ENCODE measurements at places on chromosomes 2 and 18. TPM values are rescaled to one million over a fixed set of nuclear protein-coding genes. Genes with fewer than 3 reads are reported as not detected.
A peak's percentile ranks its signal among the peaks of the same experiment; 100 is the strongest.

- H3K27me3 ChIP-seq = no peaks in the 10 kb centered on the region
- no peak overlapping the region for H3K4me3 ChIP-seq
- H3K4me1 ChIP-seq = peaks cover 4% of the 10 kb centered on the region
- peaks cover 11% of the 10 kb centered on the region for H3K36me3 ChIP-seq
- no peak overlapping the region for H3K27ac ChIP-seq
These were observed 11.2 kb downstream of the NCK2 start for GRCh38 chr2:105755895-105756294.

DNA sequence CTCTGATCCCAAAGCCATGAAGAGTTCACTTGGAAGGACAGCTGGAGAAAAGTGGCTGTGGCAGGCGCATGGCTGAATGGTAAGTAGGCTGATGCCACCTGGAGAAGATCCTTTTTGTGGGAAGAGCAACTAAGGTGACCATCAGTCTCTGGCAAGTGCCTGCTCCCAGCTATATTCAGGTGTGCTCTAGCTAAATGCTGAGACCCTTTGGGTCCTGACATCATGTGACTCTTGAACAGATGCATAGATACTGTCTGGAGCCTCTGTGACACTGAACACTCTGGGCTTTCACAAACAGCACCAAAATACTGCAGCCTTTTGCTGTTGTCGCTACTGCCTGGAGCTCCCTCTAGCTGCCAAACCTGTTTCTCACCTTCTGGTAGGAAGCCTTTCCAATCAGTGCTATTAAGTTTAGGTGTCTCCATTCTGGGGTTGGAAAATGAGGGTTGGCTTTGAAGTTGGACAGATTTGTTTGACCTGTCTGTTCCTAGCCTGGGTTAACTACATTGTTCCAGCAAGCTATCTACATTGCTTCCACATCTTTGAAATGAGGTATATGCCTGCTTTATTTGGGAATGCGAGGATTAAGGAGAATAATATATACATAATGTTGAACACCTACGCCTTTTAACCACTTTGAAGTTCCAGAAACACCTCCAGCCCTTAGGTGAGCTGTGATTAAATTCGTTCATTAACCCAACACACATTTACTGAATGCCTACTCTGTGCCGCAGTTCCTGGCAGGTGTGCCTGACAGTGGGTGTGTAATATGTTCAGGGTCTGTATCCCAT lies 3.1 kb downstream of the EGR4 start:
- no peaks in the 10 kb centered on the region for H3K36me3 ChIP-seq
- no peak overlapping the region for H3K27ac ChIP-seq
- H3K27me3 ChIP-seq = peaks cover 98% of the 10 kb centered on the region

- no peak for DNase-seq
- H3K4me1 ChIP-seq = peaks cover 3% of the 10 kb centered on the region
- peak overlapping the region; percentile 13 for H3K27ac ChIP-seq
- H3K27me3 ChIP-seq = no peaks in the 10 kb centered on the region
- no peak overlapping the region for H3K4me3 ChIP-seq
These were observed 286.0 kb downstream of the ZEB2 start for GRCh38 chr2:144233733-144234541.

GRCh38 chr2:196224756-196225155 lies 53.4 kb upstream of the STK17B start:
- no peaks in the 10 kb centered on the region for H3K4me1 ChIP-seq
- no peak overlapping the region for H3K27ac ChIP-seq
- no peak for DNase-seq
- no peaks in the 10 kb centered on the region for H3K27me3 ChIP-seq
- no peaks in the 10 kb centered on the region for H3K36me3 ChIP-seq

- DNase-seq = no peak
- no peaks in the 10 kb centered on the region for H3K27me3 ChIP-seq
- no peaks in the 10 kb centered on the region for H3K4me1 ChIP-seq
- H3K27ac ChIP-seq = no peak overlapping the region
- H3K4me3 ChIP-seq = no peak overlapping the region
- no peaks in the 10 kb centered on the region for H3K36me3 ChIP-seq
These were observed 218.3 kb upstream of the RND3 start for GRCh38 chr2:150705767-150706166.

- DNase-seq = no peak
- peaks cover 7% of the 10 kb centered on the region for H3K4me1 ChIP-seq
- no peak overlapping the region for H3K4me3 ChIP-seq
- H3K36me3 ChIP-seq = no peaks in the 10 kb centered on the region
- no peak overlapping the region for H3K27ac ChIP-seq
- no peaks in the 10 kb centered on the region for H3K27me3 ChIP-seq
These were observed 17.1 kb downstream of the TSHZ1 start for GRCh38 chr18:75227535-75228296.

DNA sequence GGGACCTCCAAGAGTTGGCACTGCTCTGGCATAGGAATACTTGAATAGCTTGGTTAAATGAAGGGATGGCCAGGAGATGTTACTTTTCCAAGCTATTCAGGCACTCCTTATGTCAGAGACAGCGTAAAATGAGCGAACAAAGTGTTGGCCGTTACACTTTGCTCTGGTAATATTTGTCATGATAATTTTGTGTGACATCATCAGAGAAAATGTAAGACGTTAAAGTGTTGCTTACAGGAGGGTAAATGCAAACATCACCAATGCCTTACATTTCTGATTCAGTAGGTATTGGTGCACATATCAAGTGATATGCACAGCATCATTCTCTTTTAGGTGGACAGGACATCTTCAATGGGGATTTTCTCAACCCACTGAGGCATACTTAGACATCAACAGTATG lies 46.0 kb downstream of the PLEKHA3 start:
- no peaks in the 10 kb centered on the region for H3K27me3 ChIP-seq
- no peak for DNase-seq
- H3K27ac ChIP-seq = no peak overlapping the region
- no peaks in the 10 kb centered on the region for H3K4me1 ChIP-seq

DNA sequence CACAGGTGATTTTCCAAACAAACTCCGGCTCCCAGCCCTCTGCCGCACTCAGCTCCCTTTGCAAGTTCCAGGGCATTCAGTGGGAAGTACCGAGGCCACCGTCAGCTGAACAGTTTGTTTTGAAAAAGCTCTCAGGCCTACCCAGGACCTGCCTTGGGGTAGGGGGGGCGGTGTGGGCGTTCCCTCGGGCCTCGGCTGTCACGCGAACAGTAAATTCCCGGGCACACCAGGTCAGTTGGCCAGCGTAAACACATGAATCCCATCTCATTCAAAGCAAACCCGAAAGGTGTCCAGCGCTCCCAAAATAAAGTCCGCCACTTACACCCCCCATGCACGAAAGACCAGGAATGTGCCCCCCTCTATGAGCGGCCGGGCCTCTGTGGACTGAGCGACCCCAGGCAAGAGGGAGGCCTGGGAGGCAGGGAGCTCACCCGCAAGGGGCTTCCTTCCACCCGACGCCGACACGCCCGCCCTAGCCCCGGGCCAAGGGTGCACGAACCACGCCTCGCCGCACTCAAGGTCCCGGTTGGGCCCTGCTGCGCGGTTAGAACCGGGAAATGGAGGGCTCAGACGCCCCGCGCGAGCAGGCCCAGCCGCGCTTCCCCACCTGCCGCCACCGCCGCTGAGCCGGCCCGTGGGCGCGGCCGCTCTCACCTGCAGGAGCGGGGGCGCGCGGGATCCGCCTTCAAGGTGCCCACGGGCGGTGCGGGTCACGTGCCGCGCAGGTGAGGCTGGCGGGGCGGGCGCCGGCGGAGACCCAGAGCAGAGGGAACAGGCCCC lies at the start of gene WDSUB1:
WDSUB1 (minus strand) TSS at position 775 of the 780 bp plus-strand sequence. CDS start 3,634 bp downstream, outside the sequence.
- peaks cover 13% of the 10 kb centered on the region for H3K36me3 ChIP-seq
- no peaks in the 10 kb centered on the region for H3K27me3 ChIP-seq
- H3K27ac ChIP-seq = peak within 1 kb of the TSS; percentile 78
- DNase-seq = peak; percentile 85
- peak within 1 kb of the TSS; percentile 88 for H3K4me3 ChIP-seq

The ZC3H6 gene
- 26.4 TPM for total RNA-seq

Measured in endodermal cell (in vitro differentiated cells).